NCI-H526 (cell line): ENCODE measurements at places on chromosomes 12 and 14.

GRCh38 chr14:77026166-77026929, 2.2 kb downstream of the IRF2BPL start:
- peak; percentile 49 for DNase-seq

DNA sequence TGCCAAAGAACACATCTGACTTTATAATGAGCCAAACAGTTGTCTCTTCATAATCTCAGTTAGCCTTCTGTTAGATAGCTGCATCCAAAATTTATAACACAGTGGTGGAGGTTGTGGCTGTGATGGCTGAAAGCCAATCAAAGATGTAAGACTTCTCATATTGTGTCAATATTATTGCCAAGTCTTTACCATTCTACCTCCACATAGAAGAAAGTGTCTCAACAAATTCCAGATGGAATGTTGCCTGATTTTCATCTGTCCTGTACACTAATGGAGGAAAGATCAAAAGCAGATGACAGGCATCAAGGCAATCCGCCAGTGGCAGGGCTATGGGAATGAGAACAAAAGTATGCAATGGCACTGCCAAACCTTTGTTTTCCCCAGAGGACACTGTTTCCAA, 813.1 kb upstream of the NOVA1 start:
- no peak for DNase-seq

DNA sequence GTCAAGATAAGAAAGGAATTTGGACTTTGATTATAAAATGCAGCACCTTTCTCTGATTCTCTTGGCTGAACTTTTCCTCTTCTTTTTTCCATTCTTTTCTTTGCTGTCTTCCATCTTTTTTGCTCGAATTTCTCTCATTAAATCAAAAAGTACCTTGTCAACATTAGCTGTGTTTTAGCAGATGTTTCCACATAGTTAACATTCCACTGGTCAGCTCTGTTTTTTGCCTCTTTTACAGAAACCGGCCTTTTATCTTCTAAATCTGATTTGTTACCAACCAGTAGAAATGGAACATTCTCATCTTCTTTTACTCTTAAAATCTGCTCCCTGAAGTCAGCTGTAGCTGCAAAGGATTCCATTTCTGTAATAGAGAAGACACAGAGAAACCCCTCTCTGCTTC, 71.1 kb upstream of the SYT1 start:
- DNase-seq, result no peak

GRCh38 chr12:58034311-58034710, 92.9 kb downstream of the ATP23 start:
- no peak for DNase-seq

DNA sequence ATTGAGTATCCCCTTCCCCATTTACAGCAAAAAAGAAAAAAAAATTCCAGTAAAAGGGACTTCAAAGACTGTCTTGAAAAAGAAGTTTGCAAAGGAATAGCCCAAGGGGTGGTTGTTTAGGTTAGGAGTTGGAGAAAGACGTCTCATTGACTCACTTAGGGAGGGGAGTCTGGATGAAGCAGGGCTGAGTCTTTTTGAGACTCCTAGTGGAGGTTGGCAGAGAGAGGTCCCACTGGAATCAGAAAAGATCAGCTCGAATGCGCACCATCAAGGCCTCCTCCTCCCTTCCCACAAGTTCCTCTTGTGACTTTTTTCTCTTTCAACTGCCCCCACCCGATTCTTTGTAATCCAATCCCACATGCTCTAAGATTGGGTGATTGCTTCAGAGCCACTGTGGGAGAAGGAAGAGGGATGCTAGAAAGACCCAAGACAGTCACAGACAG, 1.9 kb downstream of the ARHGEF40 start:
- no peak for DNase-seq

DNA sequence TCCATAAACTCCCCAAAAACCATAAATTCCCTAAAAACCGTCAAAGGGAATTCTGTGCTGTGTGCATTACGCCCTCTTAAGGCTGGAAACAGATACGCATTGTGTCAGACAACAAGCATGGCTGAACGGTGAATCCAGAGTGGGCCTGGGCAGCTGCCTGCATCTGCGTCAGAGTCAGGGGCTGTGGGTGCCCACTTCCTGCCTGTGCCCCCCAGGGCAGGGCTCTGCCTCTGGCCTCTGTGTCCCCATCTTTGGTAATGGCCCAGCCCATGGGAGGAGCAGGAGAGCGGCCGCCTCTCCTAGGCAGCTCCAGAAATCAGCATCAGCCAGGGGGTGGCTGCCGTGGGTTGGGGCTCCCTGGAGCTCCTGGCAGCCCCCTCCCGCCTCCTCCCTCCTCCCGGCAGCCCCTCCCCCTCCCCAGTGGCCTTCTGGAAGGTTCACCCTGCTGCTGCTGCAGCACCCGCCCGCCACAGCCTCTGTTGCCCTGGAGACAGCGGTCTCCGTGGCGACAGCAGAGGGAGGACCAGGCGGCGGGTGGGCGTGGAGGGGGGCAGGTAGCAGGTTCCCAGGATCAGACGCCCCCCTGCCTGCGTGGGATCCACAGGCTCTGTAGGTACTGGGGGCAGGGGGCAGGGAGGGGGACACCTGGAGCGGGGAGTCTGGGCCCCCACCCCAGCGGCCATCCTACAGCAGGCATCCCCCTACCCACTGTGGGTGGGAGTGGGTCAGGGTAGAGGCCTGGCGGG, 5.9 kb downstream of the MMP17 start:
- peak; percentile 31 for DNase-seq
